ENCODE measurements at places on chromosomes 13 and 19.

- DNase-seq, result no peak
Measured at GRCh38 chr13:24612726-24613125, 67.5 kb upstream of the ATP12A start.

GRCh38 chr13:111900390-111901131, 166.4 kb upstream of the SOX1 start:
- no peak for DNase-seq

DNA sequence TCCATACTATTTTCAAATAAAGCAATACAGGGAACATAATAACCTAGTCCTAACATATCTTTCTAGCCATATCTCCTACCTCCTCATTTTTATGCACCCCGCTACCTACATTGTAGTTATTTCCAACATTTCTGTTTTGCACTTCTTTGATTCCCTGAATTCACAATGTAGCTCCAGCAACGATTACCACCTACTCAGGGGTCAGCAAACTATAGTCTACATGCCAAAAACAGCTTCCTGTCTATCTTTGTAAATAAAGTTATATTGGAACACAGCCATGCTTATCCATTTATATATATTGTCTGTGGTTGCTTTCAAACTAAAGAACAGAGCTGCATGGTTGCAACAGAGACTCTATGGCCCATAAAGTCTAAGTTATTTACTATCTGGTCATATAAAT, 16.7 kb downstream of the MYCBP2 start:
- no peak for DNase-seq

- DNase-seq, result no peak
Measured at GRCh38 chr19:12825254-12826131, 8.9 kb downstream of the RTBDN start.

DNA sequence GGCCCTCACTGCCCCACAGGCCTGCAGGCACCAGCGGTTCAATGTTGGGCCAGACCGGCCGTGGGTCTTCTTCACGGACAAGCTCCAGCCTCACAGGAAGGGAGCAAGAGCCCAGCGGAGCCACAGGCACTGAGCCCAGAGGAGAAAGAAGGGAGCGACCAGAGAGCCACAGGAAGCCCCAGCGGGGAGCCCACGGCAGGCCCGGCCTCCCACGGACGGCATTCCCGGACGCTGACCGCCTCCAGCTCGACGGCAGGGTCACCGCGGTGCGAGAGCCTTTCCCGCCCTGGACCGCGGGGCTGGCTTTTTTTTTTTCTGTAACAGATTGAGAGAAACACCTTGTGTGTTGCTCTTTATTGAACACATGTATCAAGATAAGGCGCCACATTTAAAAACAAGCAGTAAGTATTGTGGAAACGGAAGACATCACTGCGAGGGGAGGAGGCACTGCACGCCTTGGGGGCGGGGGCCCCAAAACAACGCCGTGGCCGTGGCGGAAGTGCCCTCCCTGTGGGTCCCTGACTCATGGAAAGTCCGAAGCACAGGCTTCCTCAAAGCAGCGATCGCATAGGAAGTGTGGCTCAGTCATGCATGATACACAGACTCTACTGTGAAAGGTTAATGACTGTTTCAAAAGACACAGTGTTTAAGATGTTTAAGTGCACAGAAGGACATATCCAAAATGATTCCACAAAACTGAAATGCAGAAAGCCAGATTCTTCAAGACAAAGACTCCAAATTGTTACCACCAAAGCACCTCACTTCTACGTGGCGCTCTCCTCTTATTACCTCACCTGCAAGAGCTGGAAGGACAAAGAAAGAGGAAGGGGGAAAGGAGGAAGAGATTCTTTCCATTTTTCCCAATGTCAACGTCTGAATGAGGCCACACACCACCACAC, 3.5 kb downstream of the RASA3 start:
- DNase-seq, result no peak

GRCh38 chr19:1407528-1408299, at the start of gene DAZAP1:
DAZAP1 (plus strand) TSS chr19:1407586; CDS start chr19:1407774, 188 bp downstream.
- DNase-seq, result peak; percentile 55

DNA sequence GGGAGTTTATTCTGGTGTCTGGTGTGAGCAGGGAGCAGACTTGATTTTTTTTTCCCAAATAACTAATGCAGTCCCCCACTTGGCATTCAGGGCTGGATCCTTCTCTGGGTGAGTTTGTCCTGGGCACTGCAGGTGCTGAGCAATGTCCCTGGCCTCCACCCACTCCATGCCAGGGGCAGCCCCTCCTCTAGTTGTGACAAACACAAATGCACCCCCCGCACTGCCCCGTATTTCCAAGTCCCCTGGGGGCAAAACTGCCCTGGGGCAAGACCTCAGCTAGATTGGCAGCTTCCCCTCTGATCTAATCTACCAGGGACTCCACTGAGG, 6.4 kb downstream of the MOB3A start:
- no peak for DNase-seq

DNA sequence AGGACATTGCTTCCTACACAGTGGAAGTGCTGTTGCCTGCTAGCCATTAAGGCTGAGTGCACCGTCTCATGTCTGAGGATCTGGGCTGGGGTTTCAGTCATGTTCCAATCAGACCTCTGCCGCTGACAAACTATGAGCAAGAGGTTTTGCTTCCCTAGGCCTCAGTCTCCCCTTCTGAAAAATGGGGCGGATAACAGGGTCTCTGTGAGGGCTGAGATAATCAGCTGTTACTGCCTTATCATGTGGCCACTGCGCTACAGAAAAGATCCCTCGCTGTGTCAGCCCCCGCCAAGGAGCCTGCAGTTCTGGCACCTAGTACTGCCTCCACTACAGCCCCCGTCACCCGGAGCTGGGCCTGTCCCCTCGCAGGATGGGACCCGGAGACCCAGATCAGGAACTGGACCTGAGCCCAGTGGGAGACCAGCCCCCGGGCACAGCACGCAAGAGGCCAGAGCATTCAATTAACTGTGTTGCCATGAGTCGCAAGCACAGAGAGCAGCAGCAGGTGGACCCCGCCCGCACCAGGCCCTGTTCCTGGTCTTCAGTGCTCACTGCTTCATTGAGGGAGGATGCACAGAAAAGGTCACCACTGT, 3.0 kb upstream of the PNKP start:
- no peak for DNase-seq

GRCh38 chr19:4866595-4867424, 657 bp downstream of the PLIN3 start:
- DNase-seq, result no peak

DNA sequence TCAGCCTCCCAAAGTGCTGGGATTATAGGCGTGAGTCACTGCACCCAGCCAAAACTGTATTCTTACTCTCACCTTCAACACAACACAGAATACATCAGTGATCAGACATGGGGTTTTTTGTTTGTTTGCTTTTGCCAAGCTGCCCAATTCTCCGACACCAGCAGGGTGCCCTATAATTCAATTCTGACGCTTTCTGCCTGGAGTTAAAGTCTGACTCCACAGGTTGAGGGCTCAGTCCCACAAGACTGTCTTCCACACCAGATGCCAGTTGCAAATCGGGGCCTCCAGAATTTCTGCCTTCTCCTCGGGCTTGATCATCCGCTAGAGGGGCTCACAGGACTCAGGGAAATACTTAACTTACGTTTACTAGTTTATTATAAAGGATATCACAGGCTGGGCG, 22.1 kb downstream of the FBN3 start:
- peak; percentile 15 for DNase-seq

DNA sequence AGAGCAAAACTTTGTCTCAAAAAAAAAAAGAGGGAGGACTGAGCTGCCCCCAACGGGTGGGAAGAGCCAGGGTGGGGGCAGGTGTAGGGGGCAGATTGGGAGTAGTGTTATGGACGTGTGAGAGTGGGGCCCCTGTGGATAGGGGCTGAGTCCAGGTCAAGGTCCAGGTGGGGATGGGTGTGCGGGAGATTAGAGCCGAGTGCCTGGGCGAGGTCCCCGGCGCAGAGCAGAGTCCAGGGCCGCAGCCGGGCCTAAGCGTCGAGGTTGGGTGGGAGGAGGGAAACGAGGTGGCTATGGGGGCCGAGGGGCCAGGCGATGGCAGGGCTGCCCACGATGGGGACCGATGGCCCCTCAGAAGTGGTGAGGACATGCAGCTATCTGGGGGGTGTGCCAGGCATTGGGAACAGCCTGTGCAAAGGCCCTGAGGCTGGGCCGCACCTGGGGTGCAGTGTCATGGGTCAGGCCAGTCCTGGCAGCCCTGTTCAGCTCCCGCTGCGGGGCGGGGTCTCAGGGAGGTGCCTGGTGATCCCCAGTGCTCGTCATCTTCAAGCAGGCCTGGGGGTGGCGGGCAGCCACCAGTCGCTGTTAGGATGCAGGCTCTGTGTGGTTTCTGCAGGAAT, 12.3 kb upstream of the MISP start:
- no peak for DNase-seq

- DNase-seq, result no peak
Measured at GRCh38 chr13:102779436-102780159, 6.0 kb upstream of the TEX30 start.

GRCh38 chr13:98834254-98834960, 81.9 kb upstream of the SLC15A1 start:
- DNase-seq, result peak; percentile 12

GRCh38 chr13:64633948-64634347, 2596.2 kb downstream of the PCDH9 start:
- no peak for DNase-seq

DNA sequence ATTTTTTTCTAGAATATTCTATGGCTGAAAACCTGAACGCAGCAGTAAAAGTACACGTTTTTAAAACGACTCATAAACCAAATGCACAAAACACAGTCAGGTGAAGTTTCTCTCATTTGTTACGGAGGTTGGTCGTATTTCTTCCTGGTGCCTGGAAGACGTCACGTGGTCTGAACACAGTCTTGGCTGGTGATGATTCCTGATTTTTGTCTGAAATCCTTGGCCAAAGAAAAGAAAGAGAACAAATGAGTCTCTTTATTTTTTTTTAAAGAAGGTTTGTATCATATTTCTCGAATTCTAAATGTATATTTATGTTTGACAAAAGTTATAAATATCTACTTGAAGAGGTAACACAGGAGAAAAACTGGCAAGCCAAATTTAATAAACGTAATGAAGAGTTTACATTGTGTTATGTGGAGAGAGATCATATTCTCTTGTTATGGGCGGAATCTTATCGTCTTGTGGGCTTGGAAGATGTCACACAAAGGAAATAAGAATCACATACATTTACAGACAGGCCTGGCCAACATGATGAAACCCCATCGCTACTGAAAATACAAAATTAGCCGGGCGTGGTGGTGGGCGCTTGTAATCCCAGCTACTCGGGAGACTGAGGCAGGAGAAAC, 10.0 kb upstream of the PNMA8A start:
- DNase-seq, result no peak

- no peak for DNase-seq
Measured at GRCh38 chr13:77730572-77730971, 33.1 kb downstream of the SLAIN1 start.

DNA sequence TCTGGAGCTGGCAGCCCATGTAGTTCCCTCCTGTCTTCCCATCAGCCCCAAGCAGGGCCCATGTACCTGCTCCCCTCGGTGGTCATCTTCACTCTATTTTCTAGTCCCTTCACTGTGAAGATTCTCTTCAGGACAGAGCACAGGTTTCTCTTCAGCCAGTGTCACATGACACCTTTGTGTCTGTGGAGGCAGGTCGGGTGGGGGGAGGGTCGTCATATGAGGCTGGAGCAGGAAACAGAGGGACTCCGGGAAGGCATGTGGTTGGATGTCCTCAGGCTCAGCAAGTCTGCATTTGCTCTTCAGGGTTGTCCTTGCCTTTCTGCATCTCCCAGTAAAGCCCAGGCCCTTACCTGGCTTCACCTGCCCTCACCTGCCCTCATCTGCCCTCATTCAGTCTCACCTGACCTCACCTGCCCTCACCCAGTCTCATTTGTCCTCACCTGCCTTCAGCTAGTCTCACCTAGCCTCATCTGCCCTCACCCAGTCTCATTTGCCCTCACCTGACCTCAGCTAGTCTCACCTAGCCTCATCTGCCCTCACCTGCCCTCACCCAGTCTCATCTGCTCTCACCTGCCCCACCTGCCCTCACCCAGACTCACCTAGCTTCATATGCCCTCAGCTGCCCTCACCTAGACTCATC, 120.3 kb downstream of the ZDHHC20 start:
- DNase-seq, result no peak

- DNase-seq, result no peak
Measured at GRCh38 chr13:29679396-29680053, 84.0 kb upstream of the SLC7A1 start.

- DNase-seq, result no peak
Measured at GRCh38 chr19:6744381-6745301, 5.2 kb downstream of the TRIP10 start.

DNA sequence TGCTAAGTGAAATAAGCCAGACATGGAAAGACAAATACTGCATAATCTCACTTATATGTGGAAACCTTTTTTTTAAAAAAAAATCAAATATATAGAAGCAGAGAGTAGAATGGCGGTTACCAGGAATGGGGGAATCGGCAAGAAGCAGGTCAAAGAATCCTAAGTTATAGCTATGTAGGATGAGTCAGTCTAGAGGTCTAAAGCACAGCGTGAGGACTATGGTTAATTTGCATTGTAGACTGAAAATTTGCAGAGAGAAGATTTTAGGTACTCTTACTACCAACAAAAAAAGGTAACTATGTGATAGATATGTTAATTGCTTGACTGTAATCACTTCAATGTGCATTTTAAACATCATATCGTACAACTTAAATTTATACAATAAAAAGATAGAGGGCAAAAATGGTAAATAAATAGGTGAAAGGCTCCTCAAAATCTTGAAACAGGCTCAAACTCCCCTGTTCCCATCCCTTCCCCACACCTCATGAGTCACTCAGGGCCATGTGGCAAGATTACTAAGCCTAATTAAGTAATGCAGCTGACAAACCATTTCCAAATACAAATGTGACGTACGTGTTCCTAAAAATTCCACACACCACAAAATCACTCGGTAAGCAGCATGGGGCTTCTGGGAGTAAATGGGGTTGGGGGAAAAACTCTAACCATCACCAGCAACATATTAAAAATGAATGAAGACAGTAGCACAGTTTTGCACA, 159.0 kb downstream of the USP12 start:
- DNase-seq, result no peak

DNA sequence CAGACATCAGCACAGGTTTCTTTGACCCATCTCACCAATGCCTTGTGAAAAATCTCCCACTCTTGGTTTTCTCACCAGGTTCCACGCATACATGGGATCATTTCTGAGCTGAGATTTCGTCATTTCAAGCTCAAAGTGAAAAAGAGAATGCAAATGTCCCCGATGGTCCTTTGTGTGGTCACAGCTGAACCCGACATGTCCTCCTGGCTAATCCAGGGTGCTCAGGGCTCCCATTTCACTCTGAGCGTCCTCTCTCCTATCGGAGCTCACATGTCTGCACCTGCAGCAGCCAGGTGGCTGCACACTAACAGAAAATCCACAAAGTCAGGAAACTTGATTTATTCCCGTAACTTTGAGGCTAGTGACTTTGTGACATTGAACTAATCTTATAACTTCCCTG, 9.3 kb upstream of the CEACAM3 start:
- DNase-seq, result peak; percentile 23

DNA sequence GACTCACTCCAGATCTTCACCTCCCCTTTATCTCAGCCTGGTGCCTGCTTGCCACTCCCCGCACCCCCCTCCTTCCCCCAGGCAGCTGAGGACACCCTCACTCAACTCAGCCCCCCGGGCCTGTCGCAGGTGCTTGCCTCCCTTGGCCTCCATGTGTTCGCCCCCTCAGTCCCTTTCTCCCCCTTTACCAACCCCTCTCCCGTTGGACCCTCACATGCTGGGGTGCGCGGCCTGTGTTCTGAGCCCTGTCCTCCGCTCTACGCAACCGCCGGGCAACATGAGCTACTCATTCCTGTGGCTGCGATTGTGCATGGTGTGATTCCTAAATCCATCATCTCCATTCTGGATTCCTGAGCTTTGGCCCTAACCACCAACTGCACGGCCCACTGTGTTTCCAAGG, 5.1 kb downstream of the CHERP start:
- DNase-seq, result no peak

Measured in NCI-H1417 (cell line).